MG63 (cell line): ENCODE measurements at places on chromosomes 7 and 10.
A peak's percentile ranks its signal among the peaks of the same experiment; 100 is the strongest.

- no peak for DNase-seq
These were observed 316.8 kb upstream of the MTPN start for GRCh38 chr7:136293841-136294391.

- no peak for DNase-seq
These were observed 486.7 kb upstream of the LRRN3 start for GRCh38 chr7:110604206-110604605.

- DNase-seq: no peak
These were observed 24.3 kb upstream of the OPN4 start for GRCh38 chr10:86630079-86630478.

GRCh38 chr10:129962031-129962871 lies 1.8 kb downstream of the EBF3 start:
- DNase-seq: peak; percentile 43

GRCh38 chr7:25851332-25852210 lies 300.4 kb upstream of the NFE2L3 start:
- DNase-seq: peak; percentile 69
